ENCODE measurements at places on chromosomes 1 and 21.

DNA sequence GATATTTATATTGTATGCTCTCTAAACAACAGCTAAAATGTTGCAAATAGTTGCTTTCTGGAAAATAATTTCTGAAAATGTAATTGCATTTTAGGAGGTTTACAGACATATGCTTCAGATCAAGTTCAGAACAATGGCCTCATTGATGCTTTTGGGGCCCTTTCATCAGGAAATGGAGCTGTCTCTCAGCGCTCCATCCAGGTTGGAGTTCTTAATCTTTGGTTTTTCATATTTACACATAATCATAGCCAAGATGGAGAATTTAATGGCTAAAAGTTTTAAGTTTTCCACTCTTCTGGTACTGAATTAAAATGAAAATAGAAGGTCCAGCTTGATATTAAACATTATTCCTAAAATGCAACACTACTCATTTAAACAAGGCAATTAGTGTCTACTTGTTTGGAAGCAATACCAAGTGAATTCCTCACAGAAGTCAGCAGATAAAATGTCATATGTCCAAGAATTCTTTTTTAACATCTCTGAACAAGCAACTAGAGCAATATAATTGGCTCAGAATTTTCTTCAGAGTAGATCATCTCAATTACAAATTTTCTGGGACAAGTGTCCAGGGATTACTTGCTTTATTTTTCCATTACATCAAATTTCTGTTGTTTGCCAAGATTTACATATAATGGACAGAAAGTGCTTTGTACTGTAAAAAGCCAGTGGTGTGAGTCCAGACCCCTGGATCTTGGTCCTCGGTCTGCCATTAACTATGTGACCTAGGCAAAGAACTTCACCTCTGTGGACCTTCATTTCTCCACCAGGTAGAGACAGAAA lies 22.6 kb downstream of the CLCA1 start:
- DNase-seq, result no peak

- DNase-seq, result no peak
Observed at GRCh38 chr1:58618303-58618702, 41.3 kb upstream of the TACSTD2 start.

GRCh38 chr1:234891427-234891826 lies 237.2 kb downstream of the TOMM20 start:
- DNase-seq, result no peak

- DNase-seq, result no peak
Observed at GRCh38 chr1:94050675-94051074, 70.3 kb downstream of the ABCA4 start.

GRCh38 chr1:226510453-226510852 lies 38.1 kb upstream of the STUM start:
- no peak for DNase-seq

DNA sequence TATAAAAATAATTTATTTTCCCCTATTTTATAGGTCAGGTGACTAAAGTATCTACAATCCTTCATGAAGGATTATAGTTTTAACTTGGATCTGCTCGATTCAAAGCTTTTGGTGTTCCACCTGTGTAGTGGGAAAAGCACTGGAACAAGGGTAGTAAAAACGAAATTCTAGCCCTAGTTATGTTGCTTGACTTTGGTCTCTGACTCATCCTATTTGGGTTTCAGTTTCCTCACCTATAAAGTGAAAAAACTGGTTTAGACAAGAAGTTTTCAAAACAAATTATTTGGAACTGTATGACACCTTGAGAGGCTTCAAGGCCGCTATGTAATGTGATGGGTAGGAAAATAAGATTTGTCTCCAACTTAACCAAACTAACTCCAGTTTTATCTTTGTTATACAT lies 505.2 kb upstream of the ZRANB2 start:
- no peak for DNase-seq

DNA sequence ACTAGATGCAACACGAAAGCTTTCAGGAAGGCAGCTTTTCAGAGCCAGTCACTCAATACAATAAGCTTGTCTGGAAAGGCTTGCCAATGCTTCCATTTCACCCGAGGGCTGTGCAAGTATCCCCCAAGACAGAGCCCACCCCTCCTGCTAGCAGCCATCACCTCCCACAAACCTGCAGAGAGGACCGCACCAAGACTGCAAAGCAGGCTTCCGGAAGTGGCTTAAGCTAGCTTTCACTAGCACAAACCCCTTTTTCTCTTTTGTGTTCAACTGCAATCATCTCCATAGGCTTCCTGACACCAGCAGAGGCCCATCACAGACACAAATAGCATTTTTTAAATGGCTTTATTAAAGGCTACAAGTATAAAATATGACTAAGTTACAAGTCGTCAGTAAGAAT lies 31.5 kb downstream of the C1orf198 start:
- no peak for DNase-seq

DNA sequence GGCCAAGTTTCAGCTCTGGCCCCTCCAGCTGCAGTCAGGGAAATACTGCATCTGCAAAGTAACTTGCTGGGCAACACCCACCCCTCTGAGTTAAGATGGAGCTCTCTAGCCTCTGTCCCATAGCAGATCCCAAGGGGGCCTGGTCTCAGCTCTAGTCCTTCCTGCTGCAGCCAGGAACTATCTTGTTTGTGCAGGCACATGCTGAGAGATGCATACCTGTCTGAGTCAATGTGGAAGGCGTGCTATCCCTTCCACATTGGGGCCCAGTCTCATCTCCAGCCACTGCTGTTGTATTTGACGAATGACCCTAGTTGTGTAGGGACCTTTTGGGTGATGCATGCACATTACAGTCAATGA lies 76.4 kb downstream of the CTH start:
- DNase-seq, result no peak

DNA sequence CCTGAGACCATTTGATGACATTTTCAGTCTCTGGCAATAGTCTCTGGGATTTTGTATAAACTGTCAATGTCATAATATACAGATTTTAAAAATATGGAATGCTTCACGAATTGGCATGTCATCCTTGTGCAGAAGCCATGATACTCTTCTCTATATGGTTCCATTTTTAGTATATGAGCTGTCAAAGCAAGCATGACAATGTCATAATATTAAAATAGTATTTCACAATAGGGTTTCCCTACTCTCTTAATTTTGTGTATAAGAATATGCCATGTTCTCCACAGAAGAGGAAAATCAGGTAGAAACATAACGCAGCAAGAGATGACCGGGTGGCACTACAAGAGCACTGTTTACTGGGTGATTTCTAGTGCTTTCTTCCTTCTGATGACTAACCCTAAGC lies 8.3 kb upstream of the DIPK1A start:
- DNase-seq, result no peak

DNA sequence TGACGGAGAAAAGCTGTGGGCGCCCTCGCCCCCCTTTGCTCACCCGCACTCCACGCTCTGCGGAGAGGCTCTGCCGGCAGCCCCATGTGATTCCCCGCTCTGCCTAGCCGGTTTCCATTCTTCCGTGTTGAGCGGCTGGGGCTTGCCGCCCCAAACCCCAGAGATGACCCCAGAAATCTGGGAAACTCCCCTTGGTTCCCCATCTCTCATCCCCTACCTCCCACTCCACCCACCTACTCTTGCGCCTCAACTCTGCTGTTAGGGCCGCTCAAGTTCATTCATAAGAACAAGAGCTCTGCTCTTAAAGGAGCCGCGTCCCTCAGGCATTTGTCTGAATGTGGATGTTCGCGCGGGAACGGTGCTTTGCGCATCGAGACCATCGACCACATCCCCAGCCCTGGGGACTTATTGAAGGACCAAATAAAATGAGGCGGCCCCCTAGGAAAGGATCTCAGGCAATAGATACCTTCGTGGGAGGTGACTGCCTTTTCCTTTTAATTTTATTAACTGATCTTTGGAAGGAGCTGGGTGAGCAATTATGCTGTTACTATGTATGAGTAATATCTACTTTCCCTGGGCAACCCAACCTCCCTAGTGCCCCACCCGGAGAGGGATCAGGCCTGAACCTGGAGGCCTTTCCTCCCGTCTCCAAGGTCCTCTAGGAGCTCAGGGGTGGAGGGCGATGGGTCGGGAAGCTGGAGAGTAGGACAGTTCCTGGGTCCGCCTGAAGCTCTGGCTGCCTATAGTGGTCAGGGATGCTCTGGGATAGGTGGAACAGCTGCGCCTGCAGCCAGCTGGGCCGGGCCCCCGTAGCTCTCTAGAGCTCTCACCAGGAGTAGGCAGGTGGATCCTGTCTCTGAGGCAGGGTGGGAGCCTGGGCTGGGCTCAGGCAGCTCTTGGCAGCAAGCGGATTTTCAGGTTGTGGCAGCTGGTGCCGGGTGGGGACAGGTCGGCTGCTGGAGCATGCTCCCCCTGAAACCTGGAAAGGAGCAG lies 898 bp downstream of the MFSD2A start:
- peak; percentile 91 for DNase-seq

GRCh38 chr1:116923421-116923820 lies 13.7 kb downstream of the PTGFRN start:
- DNase-seq, result no peak

GRCh38 chr1:116972674-116973030 lies 28.9 kb upstream of the CD101 start:
- no peak for DNase-seq

DNA sequence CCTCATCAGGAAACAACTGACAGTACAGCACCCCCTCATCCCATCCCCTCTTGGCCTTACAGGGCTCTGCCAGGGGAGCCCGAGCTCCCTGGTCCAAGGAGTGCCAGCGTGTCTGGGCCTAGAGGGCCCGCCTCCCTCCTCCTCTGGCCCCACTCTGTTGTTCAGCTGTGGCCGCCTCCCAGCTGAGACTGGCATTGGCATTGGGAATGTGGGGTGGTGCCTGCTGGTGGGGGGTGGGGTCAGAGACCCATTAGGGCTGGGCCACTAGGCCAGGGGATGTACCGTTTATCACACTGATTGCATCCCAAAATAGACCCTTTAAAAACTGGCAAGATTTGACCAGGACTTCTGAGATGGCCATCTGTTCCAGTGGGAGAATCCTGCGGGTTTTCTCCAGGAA lies 1.4 kb downstream of the LDLRAP1 start:
- no peak for DNase-seq

DNA sequence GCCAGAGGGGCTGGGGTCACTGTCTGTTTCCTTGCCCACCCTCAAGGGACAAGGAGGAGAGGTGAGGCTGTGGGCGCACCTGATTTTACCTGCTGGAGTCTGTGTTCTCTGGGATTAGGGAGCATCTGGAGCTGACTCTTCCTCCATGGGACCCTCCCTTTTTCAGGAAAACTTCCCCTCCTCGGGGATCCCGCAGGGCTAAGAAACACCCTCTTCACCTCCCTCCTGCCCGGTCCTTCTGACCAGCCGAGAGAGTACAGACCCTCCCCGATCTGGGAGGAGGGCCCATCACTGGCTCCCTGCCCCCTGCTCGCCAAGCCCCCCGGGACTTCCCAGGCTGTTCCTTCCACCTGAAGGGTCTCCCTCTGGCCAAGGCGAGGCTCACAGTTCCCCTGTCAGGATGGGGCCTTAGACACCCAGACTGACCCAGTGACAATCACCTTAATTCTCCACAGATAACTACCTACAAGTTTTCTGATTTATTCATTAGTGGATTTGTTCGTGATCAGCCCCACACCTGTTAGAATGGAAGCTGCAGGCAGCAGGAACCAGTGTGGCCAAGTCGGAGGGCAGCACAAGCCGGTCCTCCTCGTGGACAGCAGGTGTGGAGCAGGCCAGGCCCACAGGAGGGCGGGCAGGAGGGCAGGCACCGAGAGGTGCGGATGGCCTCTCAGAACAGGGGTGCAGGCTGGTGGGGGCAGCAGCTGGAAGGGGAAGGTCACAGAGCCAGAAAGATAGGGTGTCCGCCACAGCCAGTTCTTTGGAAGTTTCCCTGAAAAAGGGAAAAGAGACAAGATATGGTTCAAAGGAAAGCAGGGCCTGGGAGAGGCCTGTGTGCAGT lies 15.9 kb upstream of the SAMD11 start:
- DNase-seq, result no peak

- no peak for DNase-seq
Observed at GRCh38 chr21:18191139-18191538, 53.5 kb upstream of the CHODL start.

DNA sequence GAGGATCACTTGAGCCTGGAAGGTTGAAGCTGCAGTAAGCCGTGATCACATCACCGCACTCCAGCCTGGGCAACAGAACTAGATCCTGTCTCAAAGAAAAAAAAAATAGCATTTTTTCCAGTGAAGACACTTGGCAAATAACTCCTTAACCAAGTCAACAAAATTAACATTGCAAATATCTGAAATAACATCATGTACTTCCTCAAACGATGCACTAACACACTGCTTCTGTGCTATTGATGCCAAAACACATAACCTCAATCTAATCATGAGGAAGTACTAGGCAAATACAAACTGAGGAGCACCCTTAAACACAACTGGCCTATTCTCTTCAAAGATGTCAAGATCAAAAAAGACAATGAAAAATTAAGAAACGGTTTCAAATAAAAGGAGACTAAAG lies 32.3 kb downstream of the PABPC4 start:
- DNase-seq, result no peak

- DNase-seq, result no peak
Observed at GRCh38 chr1:10761503-10762152, 34.8 kb downstream of the CASZ1 start.

- DNase-seq, result no peak
Observed at GRCh38 chr1:10379101-10379620, 19.7 kb upstream of the PGD start.

- DNase-seq, result no peak
Observed at GRCh38 chr1:241674805-241675384, 22.8 kb downstream of the WDR64 start.

GRCh38 chr1:170640581-170640980 lies 23.4 kb upstream of the PRRX1 start:
- no peak for DNase-seq

- peak; percentile 63 for DNase-seq
Observed at GRCh38 chr1:41241749-41242341, at the start of gene SCMH1. Gene SCMH1, minus strand, starts transcription at chr1:41242306. Its CDS starts 56,173 bp downstream, at chr1:41186133.

DNA sequence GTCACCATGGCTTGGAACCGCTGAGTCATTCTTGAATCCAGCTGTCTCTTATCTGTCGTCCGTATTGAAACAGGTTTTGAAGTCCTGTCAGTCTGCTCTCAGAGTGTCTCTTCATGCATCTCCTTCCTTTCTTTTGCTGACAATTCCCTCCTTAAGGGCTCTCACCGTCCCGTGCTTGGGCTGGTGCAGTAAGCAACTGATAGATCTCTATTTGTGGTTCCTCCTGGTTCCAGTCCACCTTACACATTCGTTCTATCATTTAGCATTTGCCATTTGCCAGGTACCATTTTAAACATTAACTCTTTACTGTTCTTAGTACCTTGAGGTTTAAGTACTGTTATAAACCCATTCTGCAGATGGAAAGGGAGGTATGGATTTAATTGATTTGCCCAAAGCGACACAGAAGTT lies 88.9 kb downstream of the DYRK1A start:
- DNase-seq, result no peak

Measured in NCI-H2081 (cell line).